CD4-positive, alpha-beta T cell treated with Interleukin-4 for 4 hours (primary cell): ENCODE measurements at places on chromosomes 6 and 20.

- no peak for DNase-seq
Measured at GRCh38 chr6:114707081-114707620, 364.3 kb upstream of the HS3ST5 start.

DNA sequence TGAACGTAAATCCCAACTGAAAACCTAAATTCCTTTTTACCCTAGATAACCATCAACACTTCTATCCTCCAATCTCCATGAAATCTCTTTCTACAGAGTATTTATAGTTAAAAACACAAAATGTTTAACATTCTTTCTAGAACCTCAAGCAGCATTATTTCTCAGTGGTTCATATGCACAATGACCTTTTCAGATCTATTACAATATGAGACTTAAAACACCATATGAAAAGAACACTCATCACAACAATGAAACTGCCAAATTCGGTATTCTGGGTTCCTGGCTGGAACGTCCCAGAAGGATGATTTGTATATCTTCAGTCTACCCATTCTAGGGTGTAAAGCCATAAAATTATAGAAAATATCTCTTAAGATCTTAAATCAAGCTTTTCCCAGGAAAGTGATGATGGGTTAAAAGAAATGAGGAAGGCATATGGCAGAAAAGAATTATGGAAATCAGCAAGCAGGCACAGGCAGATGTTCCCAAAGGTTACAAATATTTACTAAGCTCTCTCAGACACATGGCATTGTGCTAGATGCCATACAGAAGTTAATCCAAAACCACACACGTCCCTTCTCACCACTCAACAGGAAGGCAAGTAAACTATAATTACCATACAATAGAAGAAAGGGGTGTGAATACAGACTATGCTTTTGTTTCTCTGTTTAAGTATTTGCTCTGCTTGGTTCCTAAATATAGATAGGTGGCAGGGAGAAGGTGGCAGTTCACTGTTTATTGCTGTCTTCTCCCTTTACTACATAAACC lies 118.0 kb downstream of the CHD6 start:
- no peak for DNase-seq

GRCh38 chr6:37696841-37697662 lies 631 bp downstream of the MDGA1 start:
- DNase-seq, result peak; percentile 18

GRCh38 chr20:41345729-41346067 lies 5.1 kb downstream of the LPIN3 start:
- no peak for DNase-seq

DNA sequence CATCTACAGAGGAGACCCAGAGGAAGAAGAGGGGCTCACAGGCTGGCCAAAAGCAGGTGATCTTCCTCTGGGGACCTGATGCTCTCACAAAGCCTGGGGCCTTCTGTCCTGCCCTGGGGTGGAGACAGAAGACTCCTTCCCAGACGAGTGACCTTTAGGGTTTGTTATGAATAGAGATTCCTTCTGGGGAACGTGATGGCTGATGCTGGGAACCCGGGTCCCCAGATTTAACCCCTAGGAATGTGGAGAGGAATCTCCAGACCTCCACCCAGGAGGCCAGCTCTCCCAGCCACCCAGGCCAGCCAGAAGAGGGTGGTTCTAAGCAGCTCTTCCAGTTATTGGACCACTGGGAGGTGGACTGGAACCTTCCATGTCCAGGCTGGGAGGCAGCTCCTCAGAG lies 16.8 kb upstream of the CCN5 start:
- no peak for DNase-seq

- DNase-seq, result no peak
Measured at GRCh38 chr20:5535125-5535756, 215.0 kb upstream of the SHLD1 start.

- no peak for DNase-seq
Measured at GRCh38 chr6:136030131-136030530, 178.6 kb downstream of the PDE7B start.

GRCh38 chr20:32325706-32326503 lies 32.2 kb upstream of the ASXL1 start:
- DNase-seq, result no peak

- peak; percentile 71 for DNase-seq
Measured at GRCh38 chr6:154928325-154928922, 66.7 kb upstream of the TIAM2 start.

- DNase-seq, result no peak
Measured at GRCh38 chr6:57072108-57072507, 17.9 kb upstream of the ZNF451 start.

DNA sequence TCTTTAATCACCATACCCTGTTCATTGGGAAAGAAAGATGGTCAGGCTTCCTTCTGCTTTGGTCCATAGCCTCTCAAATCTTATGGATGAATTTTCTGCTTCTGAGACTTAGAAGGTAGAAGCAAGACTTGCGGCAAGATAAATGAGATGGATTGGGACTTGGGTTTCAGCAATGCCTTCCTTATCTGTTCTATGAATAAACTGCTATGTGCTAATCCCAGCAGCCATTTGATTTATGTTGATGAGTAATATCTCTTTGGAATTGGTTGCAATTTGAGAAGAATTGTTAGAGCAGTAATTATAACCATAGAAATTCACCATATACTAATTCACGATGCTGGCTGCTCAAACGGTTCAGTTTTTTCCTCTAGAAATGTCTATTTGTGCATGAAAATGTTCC lies 48.3 kb downstream of the TXLNB start:
- DNase-seq, result no peak

- DNase-seq, result no peak
Measured at GRCh38 chr6:166277892-166278578, 30.2 kb downstream of the PRR18 start.

- no peak for DNase-seq
Measured at GRCh38 chr6:48613231-48613949, 502.4 kb upstream of the PTCHD4 start.

DNA sequence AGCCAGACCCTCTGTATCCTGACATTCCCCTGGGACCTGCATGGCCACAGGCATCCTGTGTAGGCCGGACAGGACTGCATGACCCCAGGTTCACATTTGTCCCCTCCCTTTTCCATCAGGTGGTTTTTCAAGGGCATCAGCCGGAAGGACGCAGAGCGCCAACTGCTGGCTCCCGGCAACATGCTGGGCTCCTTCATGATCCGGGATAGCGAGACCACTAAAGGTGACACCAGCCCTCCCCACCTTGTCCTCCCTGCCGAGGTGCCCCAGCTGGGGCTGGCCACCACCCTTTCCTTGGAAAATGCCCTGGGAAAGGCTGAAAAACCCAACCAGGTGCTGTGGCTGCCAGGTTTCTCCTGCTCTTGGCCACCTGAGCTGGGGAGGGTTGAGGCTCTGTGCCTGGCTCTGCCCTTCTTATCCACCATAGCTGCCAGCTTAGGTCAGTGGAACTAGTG lies 27.6 kb downstream of the HCK start:
- no peak for DNase-seq

- no peak for DNase-seq
Measured at GRCh38 chr6:142235791-142236190, 66.0 kb upstream of the ADGRG6 start.

- DNase-seq, result no peak
Measured at GRCh38 chr6:48135323-48136084, 24.5 kb upstream of the PTCHD4 start.

DNA sequence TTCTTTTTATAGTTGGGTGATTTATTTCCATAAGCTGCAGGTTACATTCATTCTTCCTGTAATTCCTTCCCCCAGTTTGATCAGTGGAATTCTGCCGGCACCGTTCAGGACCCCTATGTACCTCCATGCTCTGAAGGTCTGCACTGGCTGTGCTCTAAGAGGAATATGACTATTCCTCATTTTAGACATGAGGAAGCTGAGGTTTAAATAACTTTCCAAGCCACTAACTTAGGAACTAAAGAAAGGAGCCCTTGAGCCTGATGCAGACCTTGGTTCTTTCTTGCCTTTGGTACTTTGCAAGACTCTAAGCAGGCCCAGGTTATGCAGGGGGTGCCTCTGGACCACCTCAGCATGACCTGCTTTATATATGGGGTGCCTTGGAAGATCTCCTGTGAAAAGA lies 318.5 kb downstream of the QKI start:
- no peak for DNase-seq

- no peak for DNase-seq
Measured at GRCh38 chr6:155194399-155194798, 69.4 kb upstream of the CLDN20 start.
